Breast epithelium (tissue), 4 donors: ENCODE measurements at places on chromosomes 12 and 14. TPM values are rescaled to one million over a fixed set of nuclear protein-coding genes. Genes with fewer than 3 reads are reported as not detected.
A peak's percentile ranks its signal among the peaks of the same experiment; 100 is the strongest.

Gene GPD1
- 235 TPM for total RNA-seq

Gene DRAM1
- 32.4 TPM for total RNA-seq

Gene TAS2R14
- 8.8 TPM for total RNA-seq

Gene C12orf56
- total RNA-seq, result not detected

GRCh38 chr14:94120667-94121340 lies 8.6 kb downstream of the IFI27L2 start:
- H3K4me1 ChIP-seq, result no peaks in the 10 kb centered on the region
- no peak for DNase-seq
- H3K27ac ChIP-seq, result no peak overlapping the region
- H3K36me3 ChIP-seq, result no peaks in the 10 kb centered on the region
- no peaks in the 10 kb centered on the region for H3K27me3 ChIP-seq
- H3K4me3 ChIP-seq, result no peak overlapping the region

DNA sequence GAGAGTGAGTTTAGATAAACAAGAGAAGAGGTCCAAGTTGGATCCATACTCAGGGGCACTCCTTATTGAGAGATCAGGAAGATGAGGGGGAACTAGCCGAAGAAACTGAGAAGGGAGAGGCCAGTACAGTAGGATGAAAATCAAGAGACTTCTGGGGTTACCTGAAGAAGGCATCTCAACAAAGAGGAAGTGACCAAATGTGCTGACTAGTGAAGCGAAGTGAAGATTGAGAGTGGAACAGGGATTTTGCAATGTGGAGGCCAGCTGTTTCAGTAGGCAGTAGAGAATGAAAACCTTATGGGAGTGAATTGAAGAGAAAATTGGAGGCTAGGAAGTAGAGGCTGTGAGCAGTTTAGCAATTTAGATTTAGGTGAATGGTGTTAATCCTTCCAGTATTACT lies 153.0 kb downstream of the SYNE2 start:
- DNase-seq, result no peak
- H3K27ac ChIP-seq, result no peak overlapping the region
- H3K27me3 ChIP-seq, result no peaks in the 10 kb centered on the region

GRCh38 chr12:11987901-11988300 lies 82.8 kb upstream of the BCL2L14 start:
- H3K27me3 ChIP-seq, result no peaks in the 10 kb centered on the region
- no peaks in the 10 kb centered on the region for H3K36me3 ChIP-seq
- H3K4me1 ChIP-seq, result no peaks in the 10 kb centered on the region
- DNase-seq, result no peak
- H3K27ac ChIP-seq, result no peak overlapping the region

GRCh38 chr12:80504389-80505163 lies 60.5 kb downstream of the PTPRQ start:
- no peak overlapping the region for H3K4me3 ChIP-seq
- no peaks in the 10 kb centered on the region for H3K27me3 ChIP-seq
- no peak overlapping the region for H3K27ac ChIP-seq

DNA sequence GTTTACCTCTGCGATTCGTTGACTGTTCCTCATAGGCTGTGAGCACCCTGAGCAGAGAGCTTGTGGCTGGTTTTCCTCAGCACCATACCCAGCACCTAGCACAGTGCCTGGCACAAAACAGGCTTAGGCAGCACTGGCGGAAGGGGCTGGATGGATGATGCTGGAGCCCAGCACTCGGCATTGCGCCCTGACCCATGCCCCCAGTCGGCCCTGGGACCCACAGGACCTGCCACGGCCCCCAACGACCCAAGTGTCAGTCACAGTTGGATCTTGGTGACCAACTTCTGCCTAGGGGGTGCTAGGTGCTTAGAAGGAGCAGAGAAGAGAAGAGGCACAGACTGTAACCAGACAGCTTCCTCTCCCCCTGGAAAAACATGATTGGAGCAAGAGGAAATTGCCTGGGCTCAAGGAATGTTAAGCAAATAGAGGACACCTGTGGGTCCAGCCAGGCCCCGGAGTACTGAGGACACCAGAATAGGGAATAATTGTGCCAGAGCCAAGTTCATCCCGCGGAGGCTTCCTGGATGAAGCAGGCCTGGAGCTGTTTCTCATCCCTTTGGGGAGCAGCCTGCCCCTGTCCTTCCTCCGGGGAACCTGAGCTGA lies 31.5 kb downstream of the DEGS2 start:
- H3K36me3 ChIP-seq, result no peaks in the 10 kb centered on the region
- no peak for DNase-seq
- H3K27ac ChIP-seq, result peak overlapping the region; percentile 44

DNA sequence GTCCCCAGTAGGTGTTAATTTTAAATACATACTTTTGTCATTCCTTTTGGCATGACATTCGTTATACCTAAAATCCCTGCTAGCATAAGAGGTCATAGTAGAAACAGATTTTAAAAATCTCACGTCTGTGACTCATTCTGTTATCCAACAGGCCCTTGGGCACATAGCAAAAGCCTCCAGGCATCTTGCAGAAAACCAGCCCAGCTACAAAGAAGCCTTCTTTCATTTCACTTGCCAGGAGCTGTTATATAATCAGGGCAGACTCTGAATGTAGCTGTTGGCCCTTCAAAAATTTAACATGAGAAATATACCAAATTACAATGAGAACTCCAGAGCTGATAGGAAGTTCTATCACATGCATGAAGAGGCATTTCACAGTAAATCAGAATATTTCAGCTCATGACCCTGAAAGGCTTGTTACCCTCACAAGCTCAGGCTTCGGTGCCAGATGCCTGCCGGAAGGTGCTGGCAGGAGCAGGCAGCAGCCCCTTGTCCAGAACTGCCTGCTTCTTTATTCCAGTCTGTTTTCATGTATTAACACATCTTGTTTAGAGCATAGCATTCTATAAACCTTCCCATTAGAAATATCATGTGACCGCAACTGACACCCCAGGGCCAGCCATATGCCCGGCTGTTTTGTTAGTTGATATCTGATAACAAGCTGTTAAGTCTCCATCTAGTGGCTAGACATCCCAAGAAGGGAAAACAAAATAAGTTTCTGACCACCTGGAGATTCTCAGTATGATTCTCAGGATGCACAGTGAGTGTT lies 17.8 kb downstream of the E2F7 start:
- H3K27ac ChIP-seq, result no peak overlapping the region
- DNase-seq, result no peak
- H3K27me3 ChIP-seq, result no peaks in the 10 kb centered on the region
- no peaks in the 10 kb centered on the region for H3K36me3 ChIP-seq
- H3K4me1 ChIP-seq, result no peaks in the 10 kb centered on the region

DNA sequence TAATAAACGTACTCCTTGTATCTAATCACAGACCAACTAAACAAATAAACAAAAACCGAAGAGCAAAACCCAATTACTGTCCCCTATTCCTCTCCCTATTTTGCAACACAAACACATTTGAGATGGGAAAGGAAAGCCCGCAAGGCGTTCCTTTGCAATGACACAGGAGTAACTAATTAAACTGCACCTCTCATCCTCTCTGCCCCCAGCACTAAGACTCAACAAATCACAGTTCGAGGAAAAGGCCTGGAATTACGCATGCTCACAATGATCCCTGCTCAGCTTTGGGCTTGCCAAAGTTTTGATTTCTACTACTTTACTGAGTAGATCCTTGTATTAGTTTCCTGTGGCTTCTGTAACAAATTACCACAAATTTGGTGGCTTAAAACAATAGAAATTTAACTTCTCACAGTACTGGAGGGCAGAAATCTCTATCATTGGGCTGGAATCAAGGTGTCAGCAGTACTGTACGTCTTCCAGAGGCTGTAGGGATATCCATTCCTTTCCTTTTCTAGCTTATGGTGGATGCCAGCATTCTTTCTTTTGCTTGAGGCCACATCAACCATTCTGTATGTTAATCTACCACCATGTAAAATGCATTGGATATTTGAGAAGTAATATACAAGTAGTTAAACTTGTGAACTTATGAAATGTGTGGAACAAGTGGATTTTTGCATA lies 123.0 kb downstream of the NAV3 start:
- H3K36me3 ChIP-seq, result no peaks in the 10 kb centered on the region
- H3K4me3 ChIP-seq, result no peak overlapping the region
- DNase-seq, result no peak

DNA sequence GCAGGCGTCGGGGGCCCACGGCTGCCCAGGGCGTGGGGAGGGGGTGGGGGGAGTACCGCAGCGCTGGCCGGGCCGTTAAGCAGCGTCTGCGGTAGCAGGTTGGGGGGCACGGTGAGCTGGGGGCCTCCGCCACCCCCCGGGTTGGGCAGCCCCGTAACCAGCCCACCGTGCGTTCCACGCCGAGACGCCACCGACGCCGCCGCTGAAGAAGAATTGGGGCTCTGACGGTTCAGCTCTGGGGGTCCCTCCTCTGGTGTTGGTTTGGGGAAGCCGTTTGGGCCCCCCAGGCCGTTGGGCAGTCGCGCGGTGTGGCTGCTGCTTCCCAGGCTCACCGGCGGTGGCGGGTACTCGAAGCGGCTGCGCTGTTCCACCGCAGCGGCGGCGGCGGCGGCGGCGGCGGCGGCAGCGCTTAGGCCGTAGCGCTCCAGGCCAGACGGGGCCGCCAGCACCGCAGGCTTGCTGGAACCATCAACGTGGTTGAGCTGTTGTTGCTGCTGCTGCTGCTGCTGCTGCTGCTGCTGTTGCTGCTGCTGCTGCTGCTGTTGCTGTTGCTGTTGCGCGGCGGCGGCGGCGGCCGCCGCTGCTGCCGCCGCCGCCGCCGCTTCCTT lies 1.5 kb downstream of the IRF2BPL start:
- no peaks in the 10 kb centered on the region for H3K36me3 ChIP-seq
- peak overlapping the region; percentile 95 for H3K4me3 ChIP-seq
- H3K27ac ChIP-seq, result peak overlapping the region; percentile 99
- no peak for DNase-seq
- H3K27me3 ChIP-seq, result no peaks in the 10 kb centered on the region
